H4 (cell line): ENCODE measurements at places on chromosomes 3 and 15. TPM values are rescaled to one million over a fixed set of nuclear protein-coding genes. Genes with fewer than 3 reads are reported as not detected.

The PLSCR4 gene
- total RNA-seq, result 15.0 and 19.5 TPM in 2 replicates

DNA sequence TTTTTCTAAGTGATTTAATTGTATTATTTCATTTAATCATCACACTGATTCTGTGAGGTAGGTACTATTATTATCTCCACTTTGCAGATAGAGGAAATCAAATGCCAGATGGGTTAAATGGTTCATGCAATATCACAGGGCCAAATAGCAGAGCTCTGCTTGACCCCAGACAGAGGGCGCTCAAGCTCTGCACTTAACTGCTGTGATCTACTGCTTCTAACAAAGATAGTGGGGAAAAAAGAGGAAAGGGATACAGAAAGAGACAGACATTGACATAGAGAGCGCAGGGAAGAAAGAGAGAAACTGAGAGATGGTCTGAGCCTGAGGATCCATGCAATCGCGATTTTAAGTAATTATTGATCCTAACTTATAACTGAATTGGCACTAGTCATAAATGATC is 279.1 kb upstream of the THRB start:
- peak; percentile 54 for DNase-seq

The CKMT1A gene
- 0.10 and 1.1 TPM in 2 replicates for total RNA-seq

DNA sequence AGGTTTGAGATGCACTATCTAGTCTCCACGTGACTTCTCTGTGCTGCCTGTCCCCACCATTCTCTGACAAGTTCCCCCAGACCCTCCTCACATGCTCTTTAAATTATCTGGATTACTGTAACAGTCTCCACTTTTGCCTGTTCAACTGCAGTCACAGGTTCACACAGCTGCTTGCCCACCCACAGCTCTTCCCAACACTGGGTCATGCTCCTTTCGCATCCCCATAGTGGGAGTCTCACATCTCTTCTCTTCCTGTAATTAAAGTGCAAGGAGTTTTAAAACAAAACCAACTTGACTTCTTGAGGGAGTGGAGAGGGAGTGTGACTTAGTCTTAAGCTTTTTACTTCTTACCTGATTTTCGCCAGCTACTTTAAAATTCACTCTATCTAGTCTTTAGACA is 178.8 kb downstream of the PLCL2 start:
- DNase-seq, result no peak

- no peak for DNase-seq
These were observed 40.1 kb downstream of the TTC23 start for GRCh38 chr15:99209326-99209725.

DNA sequence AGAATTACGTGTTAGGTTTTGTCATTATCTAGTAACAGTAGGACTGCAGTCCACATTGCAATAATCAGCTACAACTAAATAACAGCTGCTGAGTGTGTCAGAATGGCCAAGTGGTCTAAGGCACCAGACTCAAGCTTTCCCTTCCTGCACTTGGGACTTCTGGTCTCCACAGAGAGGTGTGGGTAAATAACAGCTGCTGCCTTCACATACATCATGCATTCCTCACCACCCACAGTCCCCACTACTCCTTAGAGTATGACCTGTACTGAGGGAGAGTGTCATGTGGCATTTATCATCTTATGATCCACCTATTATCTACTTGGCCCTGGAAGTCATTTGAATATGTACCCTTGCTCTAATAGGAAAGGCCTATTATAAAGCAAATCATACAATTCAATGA is 22.2 kb upstream of the ZMAT3 start:
- peak; percentile 34 for DNase-seq

DNA sequence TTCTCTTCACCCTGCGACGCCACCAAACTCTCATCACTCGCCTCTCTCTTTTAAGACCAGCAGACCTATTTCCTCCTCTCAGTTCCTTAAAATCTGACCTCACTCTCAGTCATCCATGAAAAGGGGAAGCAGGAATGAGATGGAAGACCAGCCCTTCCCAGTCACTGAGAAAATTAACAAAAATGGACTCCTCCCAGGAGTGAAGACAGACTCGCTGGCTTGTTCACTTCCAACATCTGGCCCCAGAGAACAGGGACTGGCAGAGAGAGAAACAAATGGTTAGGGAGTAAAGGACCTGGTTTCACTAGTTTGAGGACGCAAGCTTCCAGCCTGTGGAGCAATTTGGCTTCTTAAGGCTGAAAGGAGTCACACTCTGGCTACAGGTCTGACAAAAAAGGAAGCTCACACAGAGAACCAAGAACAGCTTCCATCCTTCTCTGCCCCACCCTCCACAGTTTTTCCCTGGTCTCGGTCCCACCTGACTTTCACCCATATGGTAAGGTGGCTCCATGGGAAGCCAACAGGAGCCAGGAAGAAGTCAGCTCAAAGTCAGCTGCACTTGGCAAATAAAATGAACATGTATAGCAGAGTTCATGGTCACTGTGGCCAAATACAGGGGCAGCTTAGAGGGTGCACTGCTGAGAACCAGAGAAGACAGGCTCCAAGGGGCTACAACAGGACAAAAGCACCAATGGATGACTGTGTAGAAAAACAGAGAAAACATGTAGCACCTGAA is 57.2 kb downstream of the ITGB5 start:
- DNase-seq, result no peak

The CSPG4 gene
- total RNA-seq, result 0.14 TPM in 2 replicates

DNA sequence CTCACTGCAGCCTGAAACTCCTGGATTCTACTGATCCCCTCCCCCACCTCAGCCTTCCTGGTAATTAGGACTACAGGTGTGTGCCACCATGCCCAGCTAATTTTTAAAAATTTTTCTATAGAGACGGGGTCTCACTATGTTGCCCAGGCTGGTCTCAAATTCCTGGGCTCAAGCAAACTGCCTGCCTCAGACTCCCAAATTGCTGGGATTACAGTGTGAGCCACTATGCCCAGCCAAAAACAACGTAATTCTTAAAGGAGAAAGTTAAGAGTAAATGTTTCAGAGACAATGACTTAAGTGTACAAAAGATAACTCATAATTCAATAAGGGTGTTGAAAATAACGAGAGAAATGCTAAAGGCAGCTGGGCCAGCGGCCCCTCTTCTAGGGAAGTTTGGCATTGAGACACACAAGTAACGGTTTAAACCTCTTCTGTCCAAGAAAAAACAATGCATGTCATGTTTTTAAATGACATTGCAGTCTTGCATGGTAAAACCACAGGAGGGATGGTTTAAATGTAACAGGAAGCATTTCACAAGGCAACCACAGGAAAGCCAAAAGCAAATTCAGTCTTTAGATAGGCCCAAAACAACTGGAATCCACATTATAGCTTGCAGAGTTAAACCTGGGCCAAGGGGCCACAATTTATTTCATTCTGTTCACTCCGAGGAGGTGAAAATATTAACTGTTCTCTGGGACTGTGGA is 5.1 kb downstream of the PROK2 start:
- peak; percentile 51 for DNase-seq

DNA sequence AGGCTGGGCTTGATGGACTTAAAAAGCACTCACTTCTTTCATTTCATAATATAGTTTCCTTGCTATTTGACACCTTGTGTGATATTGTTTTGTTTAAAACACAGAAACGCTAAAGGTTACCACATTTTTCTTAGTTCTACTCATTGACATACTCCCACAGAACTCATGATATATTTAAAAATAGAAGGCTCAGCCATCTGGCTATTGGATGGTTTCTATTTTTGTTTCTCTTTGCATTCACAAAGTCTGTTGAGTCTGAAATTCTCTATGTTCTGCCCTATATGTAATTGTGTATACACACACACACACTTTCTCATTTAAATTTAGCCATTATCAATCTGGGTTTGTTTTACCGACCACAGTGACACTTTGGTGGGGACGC is 128.2 kb downstream of the SOX2 start:
- DNase-seq, result no peak
